ENCODE measurements at places on chromosomes 13 and 19.
A peak's percentile ranks its signal among the peaks of the same experiment; 100 is the strongest.

GRCh38 chr19:18450021-18450930 is 12.3 kb upstream of the ISYNA1 start:
- DNase-seq = no peak

- DNase-seq = no peak
Measured at GRCh38 chr13:93227878-93228642, 1.5 kb downstream of the GPC6 start.

- no peak for DNase-seq
Measured at GRCh38 chr13:28601581-28601980, 57.3 kb upstream of the POMP start.

DNA sequence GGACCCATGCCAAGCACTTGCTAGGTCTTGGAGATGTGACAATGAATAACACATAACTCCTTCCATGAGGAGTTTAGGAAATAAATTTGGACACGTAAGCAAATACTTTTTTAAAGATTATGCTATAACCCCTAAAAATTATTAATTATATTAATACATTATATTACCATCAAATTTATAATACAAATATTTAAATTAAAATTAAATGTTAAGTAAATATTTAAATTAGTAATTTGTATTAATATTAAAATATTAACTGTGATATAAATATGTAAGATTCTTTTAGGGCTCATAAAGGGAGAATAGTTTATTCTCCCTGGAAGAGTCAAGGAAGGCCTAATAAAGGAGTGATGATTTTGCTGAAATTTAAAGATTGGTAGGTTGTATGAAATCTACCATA is 121.1 kb downstream of the RAP2A start:
- no peak for DNase-seq

GRCh38 chr13:44837250-44837649 is 152.0 kb downstream of the NUFIP1 start:
- DNase-seq = no peak

- DNase-seq = no peak
Measured at GRCh38 chr19:16363133-16363851, 38.7 kb downstream of the KLF2 start.

- no peak for DNase-seq
Measured at GRCh38 chr13:32587811-32588170, 1.5 kb downstream of the PDS5B start.

GRCh38 chr19:9913237-9914000 is 22.9 kb downstream of the OLFM2 start:
- no peak for DNase-seq

DNA sequence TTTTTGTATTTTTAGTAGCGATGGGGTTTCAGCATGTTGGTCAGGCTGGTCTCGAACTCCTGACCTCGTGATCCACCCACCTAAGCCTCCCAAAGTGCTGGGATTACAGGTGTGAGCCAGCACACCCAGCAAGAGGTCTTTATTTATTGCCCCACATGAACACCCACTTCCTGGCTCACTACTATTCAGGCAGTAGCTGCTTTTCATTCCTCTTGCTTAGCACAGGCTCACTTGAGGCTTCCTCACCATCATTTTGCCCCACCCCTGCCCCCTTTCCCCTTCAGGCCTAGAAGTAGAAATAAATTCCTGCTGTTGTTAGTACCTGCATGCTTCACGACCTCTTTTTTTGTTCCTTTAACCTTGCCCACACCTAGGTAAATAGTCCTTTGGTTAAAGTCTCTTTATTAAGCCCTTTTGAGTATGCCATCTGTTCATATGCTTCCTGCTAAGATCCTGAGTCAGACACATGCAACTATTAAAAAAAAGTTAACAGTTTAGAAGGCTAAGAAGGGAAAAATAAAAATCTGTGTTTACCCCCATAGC is 33.5 kb upstream of the ITM2B start:
- DNase-seq = no peak

GRCh38 chr19:58544591-58545285 is 874 bp downstream of the TRIM28 start:
- no peak for DNase-seq

DNA sequence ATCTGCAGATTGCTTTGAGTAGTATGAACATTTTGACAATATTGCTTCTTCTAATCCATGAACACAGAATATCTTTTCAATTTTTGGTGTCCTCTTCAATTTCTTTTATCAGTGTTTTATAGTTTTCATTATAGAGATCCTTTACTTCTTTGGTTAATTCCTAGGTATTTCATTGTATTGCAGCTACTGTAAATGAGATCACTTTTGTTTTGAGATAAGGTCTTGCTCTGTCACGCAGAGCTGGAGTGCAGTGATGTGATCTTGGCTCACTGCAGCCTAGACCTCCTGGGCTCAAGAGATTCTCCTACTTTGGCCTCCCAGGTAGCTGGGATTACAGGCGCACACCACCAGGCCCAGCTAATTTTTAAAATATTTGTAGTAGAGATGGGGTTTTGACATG is 9.8 kb downstream of the CYP2A7 start:
- no peak for DNase-seq

- DNase-seq = no peak
Measured at GRCh38 chr13:91360246-91360751, 12.8 kb downstream of the MIR17HG start.

- DNase-seq = no peak
Measured at GRCh38 chr19:30637926-30638325, 265.7 kb downstream of the ZNF536 start.

- DNase-seq = no peak
Measured at GRCh38 chr19:45615795-45616703, 14.0 kb upstream of the GPR4 start.

- no peak for DNase-seq
Measured at GRCh38 chr19:791567-792305, 5.5 kb upstream of the PTBP1 start.

GRCh38 chr19:13629687-13630357 is 123.5 kb upstream of the CACNA1A start:
- peak; percentile 36 for DNase-seq

- DNase-seq = no peak
Measured at GRCh38 chr13:75725736-75726135, 89.6 kb downstream of the LMO7 start.

- DNase-seq = no peak
Measured at GRCh38 chr19:2219726-2220125, 16.4 kb downstream of the PLEKHJ1 start.

DNA sequence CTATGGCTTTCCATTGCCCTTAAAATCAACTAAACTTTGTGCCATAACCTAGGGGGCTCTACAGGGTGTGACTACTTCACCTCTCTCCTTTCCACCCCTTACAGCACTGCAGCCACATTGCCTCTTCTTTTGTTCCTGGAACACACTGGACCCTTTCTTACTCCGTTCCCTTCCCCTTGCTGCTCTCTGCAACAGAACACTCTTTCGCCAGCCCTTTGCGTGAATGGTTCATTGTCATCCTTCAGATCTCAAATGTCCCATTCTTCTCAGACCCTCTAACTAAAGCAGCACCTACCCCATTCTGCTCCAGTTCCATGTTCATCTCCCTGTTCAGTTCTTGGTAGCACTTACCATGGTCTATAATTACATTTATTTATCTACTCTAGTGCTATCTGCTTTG is 208.3 kb downstream of the OXGR1 start:
- no peak for DNase-seq

GRCh38 chr13:29210676-29211075 is 384.8 kb downstream of the SLC7A1 start:
- no peak for DNase-seq

- no peak for DNase-seq
Measured at GRCh38 chr13:51797664-51798488, 6.1 kb downstream of the DHRS12 start.

DNA sequence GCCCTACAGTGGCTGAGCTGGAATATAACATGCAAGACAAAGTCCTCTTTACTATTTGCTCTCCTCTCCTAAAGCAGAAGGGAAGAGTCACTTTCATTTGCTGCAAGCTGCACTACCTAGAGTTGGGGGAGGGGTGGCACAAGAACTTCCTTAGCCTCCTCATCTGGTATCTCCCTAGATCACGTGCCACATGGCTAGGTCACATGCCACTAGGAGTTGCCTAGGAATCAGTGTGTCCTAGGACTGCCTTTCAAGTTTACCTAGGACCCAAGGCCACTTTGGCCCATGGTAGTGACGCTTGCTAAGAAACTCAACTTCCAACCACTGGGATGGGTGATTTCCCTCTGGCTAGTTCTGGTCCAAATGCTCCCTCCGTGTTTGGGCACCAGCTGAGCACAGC is 625.2 kb downstream of the DIAPH3 start:
- no peak for DNase-seq

DNA sequence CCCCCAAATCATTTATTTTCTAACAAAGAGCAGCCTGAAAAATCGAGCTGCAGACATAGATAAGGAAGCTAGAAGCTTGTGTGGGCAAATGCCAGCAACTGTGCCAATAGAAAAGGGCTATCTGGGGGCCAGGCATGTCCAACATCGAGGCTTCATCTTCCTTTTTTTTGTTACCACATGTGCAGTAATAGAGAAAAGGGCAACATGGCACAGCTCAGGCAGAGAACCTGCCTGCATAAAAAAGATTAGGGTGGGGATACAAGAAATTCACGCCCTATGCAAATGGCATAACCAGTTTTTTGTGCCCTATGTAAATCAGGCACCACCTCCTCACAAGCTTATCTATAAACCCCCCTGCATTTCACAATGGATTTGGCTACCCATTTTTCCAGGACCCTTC is 60.4 kb upstream of the ABCC4 start:
- DNase-seq = no peak

DNA sequence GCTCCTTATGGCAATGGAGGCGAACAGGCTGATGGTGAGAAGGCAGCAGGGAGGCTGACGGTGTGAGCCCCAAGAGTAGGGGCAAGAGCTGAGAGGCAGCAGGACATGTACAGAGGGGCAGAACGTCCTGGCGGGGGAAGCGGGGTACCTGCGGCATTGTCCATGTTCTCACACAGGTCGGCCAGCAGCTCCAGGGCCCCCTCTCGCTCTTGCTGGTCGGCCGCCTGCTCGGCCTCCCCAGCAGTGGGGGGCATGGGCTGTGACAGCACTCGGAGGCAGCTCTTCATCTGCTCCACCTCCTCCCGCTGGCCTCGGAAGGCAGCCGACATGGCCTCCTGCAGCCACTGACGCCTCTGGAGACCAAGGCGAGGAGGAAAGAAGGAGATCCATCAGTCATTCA is 2.4 kb downstream of the HSPBP1 start:
- DNase-seq = no peak

All from AG04449 (cell line).